ENCODE measurements at places on chromosomes 1 and 21.

GRCh38 chr1:18891426-18891780 lies 11.0 kb downstream of the ALDH4A1 start:
- no peak for DNase-seq

GRCh38 chr1:38095454-38095931 lies 48.9 kb upstream of the POU3F1 start:
- no peak for DNase-seq

DNA sequence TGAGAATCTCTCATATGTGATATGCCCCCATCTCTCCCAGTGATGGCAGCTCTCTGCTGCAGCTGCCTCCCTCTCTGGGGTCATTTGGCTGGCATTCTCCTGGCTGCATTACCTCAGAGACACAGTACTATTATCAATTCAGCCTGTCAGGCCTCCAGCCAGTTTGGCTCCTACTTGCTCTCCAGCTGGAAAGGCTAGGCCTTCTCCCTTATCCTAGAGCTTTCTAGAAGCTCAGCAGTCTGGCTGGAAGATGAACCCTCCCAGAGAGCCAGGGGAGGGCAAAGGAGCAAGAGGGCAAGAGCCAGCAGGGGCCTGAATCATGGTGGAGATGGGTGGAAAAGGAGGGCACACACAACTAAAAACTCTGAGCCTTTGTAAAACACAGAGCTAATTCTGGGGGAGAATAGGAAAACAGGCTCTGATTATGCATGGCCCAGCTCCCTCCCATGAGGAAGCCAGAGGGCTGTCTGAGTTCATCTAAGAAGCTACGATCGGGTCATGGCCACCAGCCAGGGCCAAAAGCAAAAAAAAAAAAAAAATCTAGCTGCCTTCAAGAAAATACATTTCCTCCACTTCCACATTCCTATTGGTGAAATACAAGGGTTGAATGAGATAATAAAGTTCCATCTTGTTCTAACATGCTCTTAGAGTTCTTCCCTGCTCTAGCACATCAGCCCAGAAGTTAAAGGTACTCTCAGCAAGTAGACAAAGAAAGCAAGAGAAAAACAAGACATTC lies 8.8 kb downstream of the LAMB3 start:
- no peak for DNase-seq

GRCh38 chr1:172669011-172669410 lies 10.1 kb downstream of the FASLG start:
- DNase-seq, result no peak

GRCh38 chr21:45078371-45078770 lies 4.0 kb downstream of the ADARB1 start:
- DNase-seq, result no peak

- DNase-seq, result no peak
Measured at GRCh38 chr1:230400007-230400344, 26.2 kb downstream of the PGBD5 start.

GRCh38 chr1:244291236-244292201 lies 160.2 kb downstream of the ADSS2 start:
- no peak for DNase-seq

- DNase-seq, result no peak
Measured at GRCh38 chr1:227395426-227396028, 77.2 kb upstream of the CDC42BPA start.

DNA sequence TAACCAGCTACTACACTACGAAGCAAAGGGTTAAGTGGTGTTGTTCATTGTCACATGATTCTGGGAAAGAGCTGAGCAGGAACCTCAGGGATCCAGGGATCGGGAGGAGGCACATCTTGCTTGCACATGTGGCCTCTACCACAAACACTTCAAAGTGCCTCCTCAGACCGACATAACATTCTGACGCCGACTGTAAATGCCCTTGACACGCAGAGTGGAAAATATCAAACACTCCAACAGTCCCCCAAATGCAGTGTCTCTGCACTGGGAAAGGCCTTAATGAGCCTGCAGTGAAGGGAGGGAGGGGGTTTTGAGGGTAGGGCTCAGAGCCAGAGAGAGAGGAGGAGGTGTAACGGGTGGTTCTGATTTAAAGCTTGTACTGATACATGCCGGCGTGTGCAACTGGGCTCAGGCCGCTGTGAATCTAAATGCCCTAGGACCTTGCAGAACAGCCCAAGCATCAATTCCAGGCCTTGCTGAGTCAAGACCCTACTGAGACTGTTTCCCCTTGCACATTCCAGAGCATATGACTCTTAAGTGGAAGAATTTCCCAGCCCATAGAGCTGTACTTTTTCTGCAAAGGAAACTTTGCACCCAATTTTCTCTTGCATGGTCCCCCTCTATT lies 163.7 kb downstream of the NTMT2 start:
- DNase-seq, result no peak

DNA sequence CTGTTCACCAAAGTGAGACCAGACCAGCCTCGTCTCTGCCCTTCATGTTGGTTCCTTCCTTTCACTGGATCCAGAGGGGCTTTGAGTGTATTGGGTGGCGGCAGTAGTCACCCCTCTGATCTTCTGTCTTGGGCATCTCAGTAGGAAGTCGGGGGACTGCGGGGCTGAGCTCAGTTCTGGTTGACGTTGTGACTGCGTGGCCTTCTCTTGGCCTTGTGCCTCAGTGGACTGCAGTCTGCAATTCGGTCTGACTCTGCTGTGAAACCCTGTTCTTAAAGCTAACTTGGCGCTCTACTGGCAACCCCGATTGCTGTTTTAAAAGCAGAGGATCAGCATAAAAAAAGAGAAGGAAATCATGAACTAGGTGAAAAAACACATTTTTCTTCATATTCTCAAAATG lies 56.7 kb downstream of the SLC37A1 start:
- no peak for DNase-seq

All from GM13976 (cell line).